Eye (tissue), 1 donor: ENCODE measurements at places on chromosomes 5 and 9.

GRCh38 chr5:145830594-145830993, 4.5 kb downstream of the PRELID2 start:
- no peak for DNase-seq

DNA sequence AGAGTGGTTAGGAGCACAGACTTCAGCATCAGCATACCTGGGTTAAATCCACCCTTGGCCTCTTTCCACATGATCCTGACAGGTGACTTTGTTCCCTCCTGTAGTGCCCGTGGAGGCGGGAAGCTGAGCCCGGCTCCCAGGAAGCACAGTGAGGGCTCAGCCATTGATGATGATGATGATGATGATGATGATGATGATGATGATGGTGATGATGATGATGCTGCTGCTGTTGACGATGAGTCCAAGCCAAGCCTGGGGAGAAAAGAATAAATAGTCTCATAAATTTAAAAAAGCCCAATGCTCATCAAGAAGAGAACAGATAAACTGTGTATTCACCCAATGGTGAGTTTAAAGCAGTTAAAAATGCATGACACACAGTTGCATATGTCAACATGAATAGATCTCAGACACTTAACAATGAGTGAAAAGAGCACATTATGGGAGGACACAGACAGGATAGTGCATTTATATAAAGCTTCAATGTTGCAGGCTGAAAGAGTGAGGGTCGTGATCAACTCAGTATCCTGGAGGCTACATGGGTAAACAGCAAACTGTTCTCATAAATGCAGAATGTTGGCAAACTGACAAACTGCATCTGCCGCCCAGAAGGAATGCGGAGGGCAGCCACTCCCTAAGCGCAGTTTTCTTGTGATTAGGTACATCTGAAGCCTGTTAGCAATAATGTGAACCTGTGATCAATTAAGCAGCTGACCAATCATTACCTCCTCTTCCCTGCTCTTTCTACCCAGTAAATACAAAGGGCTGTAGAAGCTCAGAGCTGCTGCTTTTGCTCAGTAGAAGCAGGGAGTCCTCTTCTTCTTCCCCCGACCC, 11.7 kb upstream of the CFAP157 start:
- peak; percentile 58 for DNase-seq

- DNase-seq = peak; percentile 71
These were observed 97.0 kb downstream of the MEF2C start for GRCh38 chr5:88785746-88786565.

DNA sequence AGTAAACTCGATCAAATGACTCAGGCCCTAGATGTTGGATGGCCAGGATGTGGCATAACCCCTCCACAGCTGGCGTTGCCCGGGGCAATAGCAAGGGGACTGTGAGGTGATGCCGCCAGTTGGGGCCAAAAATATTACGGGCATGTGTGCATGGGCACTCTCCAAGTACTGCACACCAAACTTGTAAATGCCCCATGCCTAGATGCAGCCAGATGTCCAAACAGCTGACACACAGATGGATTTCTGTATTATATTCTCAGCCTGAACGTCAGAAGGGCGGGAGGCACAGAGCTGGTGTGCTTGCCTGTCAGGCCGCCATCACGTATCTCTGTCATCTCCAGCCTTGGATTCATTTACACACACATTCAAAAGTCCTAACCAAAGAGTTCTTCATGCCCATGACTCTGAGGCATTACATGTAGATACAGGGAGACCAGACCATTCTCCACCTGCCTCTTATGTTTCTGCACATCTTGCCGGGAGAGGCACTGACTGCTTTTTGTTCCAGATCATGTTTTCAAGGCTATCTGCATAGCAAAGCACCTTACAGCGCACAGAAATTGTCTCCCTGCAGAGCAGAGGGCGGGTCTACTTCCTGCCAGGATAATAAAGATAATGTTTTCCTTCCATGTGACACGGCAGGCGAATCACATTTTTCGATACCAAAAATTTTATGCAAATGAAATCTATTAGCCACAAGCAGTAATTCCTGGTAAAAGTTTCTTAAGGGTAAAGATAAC, 200.9 kb upstream of the ADAMTS16 start:
- no peak for DNase-seq

DNA sequence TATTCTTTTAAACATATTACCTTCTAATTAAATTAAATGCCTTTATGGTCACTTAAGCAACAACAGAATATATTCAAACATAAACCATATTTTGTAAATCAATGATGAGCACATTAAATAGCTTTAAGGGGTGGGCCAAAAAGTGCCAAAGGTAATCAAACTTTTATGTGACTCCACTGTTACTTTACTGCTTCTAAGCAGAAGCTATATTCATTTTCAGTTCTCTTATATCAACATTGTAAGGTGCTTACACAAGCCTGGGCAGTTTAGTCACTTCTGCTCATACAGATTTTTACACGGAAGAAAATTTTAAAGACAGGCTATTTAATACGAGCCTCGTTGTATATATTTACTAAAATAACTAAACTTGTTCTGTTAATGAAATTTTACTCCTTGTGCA, 29.9 kb downstream of the RFX3 start:
- no peak for DNase-seq

DNA sequence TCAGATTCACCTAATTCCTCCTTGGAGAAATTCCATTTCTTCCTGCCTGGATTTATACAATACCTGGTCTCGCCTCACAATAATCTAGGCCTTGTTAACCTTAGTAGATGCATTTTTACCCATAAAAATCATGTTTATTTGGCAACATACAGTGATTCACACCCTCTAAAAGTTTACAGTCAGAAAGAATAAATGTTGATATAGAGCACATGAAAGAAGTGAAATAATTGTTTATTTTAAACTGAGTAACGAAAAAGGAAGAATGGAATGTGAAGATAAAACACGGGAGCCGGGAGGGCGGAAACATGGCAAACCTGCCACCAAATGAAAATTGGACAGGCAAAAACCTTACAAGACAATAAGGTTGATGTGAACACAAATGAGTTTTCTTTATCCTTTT, 28.9 kb upstream of the KCNN2 start:
- no peak for DNase-seq

GRCh38 chr9:215631-216155, 1.0 kb downstream of the DOCK8 start:
- peak; percentile 8 for DNase-seq

DNA sequence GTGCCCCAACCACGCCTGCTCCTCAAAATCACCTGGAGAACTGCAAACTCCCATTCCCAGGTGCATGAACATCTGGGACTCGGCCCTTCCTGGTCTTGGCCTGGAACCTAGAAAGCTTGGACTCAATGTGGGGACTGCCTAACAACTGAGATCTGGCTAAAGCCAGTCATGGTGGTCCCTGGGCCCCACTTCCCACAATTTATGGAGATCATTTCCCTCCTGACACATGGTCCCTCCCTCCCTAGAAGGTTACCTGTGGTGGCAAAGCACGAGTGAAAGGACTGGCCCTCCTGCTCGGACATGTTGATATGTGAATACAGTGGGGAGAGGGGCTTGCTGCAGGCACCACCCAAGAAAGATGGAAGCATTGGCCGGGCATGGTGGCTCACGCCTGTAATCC, 18.8 kb downstream of the BICD2 start:
- no peak for DNase-seq

DNA sequence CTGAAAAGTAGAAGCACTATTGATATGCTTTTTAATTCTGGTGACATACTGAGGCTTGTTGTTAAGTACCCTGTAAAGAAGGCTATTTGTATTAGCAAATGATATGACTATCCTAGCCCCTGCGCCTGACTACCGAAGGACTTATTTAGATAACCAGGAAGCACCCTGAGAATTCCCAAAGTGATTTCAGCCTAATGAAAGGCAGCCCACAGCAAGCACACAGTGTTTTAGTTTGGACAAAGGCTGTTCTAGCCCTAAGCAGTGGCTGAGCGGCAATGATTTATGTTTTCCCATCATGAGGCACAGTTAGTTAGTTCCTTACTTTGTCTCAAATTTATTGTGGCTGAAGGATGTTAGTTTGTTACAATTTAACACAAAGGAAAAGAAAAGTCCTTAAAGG, 235.3 kb downstream of the KCTD16 start:
- DNase-seq = no peak

- DNase-seq = no peak
These were observed 381.4 kb downstream of the CTNND2 start for GRCh38 chr5:11522796-11523195.

DNA sequence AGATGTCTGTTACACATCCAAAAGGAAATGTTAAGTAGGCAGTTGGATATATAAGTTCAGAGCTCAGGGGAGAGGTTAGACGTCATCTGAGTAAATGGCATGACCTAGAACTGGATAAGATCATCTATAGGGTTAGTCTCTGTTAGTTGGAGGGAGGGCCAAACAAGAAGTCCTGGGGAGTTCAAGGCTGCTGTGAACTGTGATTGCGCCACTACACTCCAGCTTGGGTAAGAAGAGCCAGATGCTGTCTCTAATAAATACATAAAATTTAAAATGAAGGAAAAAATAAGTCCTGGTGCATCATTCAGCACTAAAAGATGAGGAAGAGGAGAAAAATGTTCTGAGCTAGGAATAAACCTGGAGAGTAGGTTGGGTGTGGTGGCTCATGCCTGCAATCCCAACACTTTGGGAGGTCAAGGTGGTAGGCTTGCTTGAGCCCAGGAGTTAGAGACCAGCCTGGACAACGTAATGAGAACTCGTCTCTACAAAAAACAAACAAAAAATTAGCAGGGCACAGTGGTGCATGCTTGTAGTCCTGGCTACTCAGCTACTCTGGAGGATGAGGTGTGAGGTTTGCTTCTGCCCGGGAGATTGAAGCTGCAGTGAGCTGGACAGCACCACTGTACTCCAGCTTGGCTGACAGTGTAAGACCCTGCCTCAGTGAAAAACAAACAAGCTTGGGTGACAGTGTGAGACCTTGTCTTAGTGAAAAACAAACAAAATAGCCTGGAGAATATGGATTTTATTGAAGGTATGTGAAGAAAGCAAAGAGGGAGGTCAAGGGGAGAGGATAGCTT, 123.6 kb downstream of the ACTBL2 start:
- no peak for DNase-seq

- no peak for DNase-seq
These were observed 352.0 kb downstream of the KCTD16 start for GRCh38 chr5:144522698-144523097.

DNA sequence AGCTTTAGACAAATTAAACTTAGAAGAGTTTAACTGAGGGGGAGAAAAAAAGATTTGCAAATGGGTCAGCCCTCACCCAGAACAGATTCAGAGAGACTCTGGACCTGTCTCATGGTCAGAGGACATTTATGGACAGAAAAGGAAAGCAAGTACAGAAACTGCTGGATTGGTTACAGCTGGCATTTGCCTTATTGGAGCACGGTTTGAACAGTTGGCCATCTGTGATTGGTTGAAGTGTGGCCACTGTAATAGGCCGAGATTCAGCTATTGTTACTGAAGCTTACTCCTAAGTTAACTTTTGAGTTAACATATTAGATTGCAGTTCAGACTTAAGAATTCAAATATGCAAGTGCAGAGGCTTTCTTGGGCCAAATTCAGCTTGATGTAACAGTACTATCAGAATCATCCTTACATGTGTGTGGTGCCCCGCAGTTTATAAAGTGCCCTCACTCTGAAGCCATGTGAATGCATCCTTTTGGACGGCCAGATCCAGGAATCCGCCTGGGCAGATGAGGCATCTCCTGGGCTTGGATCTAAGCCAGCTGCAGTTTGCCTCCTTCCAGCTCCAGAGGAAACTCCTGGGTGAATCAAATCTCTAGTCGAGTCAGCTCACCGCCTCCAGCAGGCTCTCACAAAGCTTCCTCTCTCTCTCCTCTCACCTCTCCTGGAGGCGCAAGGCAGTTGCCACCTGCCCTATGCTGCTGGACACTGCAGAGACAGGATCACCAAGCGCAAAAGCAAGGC, 165.2 kb downstream of the ADAMTS12 start:
- DNase-seq = no peak

DNA sequence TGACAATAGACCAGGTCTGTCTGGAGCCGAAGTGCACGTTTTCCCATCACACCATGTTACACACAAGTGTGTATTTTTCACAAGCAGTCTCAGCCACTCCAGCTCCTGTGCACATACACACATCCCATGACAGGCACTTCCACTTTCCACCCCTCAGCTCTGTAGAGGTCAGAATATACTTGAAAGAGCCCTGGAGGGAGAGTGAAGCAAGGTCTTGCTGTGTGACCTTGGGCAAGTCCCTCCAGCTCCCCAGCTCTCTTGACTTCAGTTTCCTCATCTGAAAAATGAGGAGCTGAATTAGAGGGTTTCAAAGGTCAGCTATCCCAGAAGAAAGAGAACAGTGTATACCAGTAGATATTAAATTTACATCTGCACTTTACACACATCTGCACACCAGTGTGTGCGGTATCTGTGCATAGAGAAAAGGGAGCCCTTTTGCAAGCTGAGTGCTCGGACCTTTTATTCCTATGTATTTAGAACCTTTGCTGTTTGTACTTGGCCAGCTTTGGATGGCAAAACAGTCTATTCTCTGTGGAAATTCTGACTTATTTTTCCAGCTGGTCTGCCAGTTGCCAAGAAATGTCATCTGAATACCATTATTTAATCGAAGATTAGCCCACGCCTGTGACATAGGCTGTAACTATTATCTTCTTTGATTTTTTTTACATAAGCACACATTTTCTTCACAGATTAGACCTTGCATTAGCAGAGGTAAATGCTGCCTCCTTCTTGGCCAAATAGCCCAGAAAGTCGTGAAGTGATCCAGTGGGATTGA, 528.0 kb downstream of the BNC2 start:
- DNase-seq = peak; percentile 33

DNA sequence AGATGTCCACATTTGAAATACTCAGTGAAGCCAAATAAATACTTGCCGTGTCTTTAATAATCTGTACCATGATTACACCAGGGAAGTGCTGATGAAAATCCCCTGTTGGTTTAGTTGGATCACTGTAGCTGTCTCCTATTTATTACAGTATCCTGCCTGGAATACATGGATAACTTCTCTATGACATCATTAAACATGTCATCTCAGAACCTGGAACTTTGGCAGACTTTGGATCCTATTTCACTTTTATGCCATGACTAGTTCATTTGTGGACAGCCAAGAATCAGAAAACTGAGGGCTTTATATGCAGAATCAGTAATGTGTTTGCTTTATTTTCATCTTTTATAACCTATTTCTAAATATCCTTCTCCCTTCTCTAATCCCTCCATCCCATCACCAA, at the start of gene TXNDC8:
TSS of gene TXNDC8 (minus strand) at position 137 of the 400 bp plus-strand sequence.
- DNase-seq = no peak

GRCh38 chr5:81971111-81971711, 612 bp upstream of the ATG10 start:
- DNase-seq = no peak

DNA sequence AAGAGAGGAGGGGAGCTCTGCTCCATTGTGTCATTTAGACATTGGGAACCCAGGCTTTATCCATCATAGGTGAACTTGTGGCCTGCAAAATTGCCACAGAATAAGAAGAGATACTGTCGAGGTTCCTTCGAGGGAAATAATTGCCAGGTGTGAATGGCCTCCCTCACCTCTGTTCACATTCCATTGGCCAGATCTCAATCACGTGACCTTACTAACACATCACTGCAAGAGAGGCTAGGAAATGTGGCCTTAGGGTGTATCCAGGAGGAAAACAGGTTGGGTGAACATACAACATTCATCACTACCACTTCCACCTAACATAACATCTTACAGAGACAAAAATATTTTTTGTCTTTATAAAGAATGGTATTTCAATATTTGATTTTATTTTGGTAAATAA, 182.1 kb downstream of the FBXL7 start:
- no peak for DNase-seq

GRCh38 chr5:43652537-43653302, 49.7 kb downstream of the NNT start:
- no peak for DNase-seq
